ENCODE measurements at places on chromosomes 11 and 22. TPM values are rescaled to one million over a fixed set of nuclear protein-coding genes. Genes with fewer than 3 reads are reported as not detected.

DNA sequence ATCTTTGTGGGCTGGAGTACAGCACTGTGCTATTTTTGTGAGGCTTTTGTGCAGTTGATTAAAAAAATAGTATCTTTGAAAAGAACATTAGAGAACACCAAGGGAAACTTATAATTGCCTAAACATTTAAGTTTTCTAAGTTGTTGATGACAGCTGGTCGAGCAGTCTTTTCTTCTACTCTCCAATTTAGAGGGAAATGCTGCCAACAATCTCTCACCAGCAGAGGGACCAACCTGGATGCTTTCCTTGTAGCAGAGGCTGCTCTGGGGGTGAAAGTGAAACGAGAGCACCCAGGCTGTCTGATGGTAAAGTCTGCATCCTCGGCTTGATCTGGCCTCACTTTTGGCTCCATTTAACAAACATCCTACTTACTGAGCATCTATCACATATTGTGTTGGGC is 1286.5 kb upstream of the TENM4 start:
- no peak for DNase-seq

- DNase-seq: no peak
Measured at GRCh38 chr11:124759266-124760204, 2.6 kb downstream of the ESAM start.

- DNase-seq: no peak
Measured at GRCh38 chr11:9247863-9248262, 17.3 kb downstream of the DENND5A start.

GGTLC3 gene
- not detected for total RNA-seq

UCP3 gene
- total RNA-seq: 2.7 TPM

OR52E8 gene
- total RNA-seq: not detected

SLC5A12 gene
- not detected for total RNA-seq

DNA sequence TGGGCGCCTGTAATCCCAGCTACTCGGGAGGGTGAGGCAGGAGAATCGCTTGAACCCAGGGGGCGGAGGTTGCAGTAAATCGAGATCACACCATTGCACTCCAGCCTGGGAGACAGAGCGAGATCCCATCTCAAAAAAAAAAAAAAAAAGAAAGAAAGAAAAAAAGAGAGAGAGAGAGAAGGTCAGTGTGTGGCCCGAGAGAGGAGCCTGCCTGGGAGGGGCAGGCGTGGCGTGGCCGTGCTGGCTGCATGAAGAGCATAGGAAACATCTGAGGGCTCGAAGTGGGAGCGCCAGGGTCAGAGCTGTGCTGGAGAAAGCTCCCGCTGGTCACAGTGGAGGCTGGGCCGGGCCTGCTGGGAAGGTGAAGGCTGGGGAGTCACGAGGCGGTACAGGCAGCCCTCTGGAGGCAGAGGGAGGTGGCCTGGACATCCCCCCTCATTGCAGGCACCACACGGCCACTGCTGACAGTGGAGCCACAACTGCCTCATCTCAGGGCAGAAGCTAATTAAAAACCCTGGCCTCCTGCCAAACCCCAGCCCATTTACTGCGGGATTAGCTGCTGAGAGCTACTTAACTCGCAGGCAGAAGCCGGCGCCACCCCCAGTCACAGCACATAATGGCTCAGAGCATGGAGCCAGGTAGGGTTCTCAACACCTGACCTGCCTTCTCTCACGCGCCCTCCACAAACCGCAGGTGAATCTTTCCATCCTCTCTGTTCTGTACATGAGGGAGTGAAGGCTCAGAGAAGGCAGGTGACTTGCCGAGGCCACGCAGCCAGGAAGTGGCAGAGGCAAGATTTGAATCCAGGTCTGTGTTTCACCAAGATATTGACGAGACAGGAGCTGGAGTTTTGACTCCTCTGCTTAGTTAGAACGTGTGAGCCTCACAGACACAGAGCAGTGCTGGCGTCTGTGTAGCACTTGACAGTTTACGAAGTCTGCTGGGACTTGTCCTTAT is 32.6 kb downstream of the NFAM1 start:
- DNase-seq: no peak

- no peak for DNase-seq
Measured at GRCh38 chr11:117295438-117296137, 4.4 kb downstream of the BACE1-AS start.

DNA sequence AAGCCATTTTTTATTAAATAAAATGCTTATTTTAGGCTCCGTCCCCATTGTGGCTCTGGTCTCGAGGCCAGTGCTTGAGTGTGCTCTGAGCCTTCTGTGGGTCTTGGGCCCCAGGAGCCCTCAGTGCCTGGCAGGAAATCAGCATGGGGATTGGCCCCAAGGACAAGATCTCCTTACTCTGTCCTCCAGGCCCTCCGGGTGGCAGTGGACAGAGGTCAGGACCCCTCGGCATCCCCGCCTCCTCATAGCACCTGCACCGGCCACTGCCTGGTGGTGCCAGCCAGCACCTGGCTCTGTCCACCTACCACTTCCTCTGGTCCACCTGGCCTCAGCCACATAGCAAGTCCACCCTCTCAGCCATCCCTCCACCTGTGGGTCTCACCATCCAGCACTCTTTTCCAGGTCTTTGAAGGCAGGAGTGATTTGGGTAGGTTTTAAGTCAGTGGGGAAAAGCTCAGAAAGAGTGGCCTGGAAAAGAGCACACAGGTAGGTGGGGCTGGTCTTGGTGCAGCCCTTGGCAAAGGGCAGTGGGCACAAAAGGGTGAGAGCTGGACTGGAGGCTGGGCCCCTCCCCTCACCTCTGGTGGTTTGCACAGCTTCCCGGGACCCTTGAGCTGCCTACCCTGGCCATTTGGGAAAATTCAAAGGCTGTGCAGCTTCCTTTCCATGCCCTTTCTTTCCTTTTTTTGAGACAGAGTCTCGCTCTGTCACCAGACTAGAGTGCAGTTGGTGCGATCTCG is 3.5 kb downstream of the CLDN5 start:
- DNase-seq: peak; percentile 65

C22orf15 gene
- not detected for total RNA-seq

SERPINH1 gene
- 309 TPM for total RNA-seq

- DNase-seq: no peak
Measured at GRCh38 chr11:3823303-3823702, 14.9 kb downstream of the PGAP2 start.

DNA sequence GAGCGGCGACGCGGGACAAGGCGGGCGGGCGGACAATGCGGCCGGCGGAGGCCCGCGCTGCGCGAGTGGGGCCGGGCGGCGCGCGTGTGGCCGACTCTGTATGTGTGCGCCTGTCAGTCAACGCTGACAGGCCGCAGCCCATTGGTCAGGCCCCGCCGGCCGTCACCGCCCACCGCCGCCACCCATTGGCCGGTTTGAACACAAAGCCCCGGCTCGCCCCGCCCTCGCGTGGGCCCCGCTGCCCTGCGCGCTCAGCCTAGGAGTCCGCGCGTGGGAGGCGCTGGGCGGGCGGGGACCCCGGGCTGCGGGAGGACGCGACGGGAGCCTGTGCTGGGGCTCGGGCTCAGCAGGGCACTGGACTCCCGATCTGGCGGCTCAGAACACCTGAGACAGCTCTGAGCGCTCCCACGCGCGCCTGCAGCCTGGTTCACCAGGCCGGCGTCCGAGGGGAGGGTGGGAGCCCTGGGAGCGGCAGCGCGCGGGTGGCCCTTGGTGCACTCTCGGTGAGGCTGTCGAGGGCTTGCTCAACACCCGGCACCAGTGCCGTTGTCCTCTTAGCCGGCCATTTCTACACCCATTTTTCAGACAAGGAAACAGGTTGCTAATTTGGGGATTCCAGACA is at the start of gene SUN2:
Gene SUN2, minus strand, starts transcription at position 88 of the 622 bp plus-strand sequence. CDS start 3,370 bp downstream, outside the sequence.
- peak; percentile 99 for DNase-seq

GRCh38 chr11:20337526-20338154 is 25.9 kb upstream of the HTATIP2 start:
- no peak for DNase-seq

GRCh38 chr22:38540701-38541100 is 29.3 kb downstream of the DMC1 start:
- DNase-seq: no peak

GRCh38 chr11:88359114-88359513 is 21.6 kb upstream of the CTSC start:
- DNase-seq: no peak

- DNase-seq: no peak
Measured at GRCh38 chr11:46588131-46588530, 5.7 kb downstream of the AMBRA1 start.

GRCh38 chr11:108601150-108601549 is 7.6 kb upstream of the EXPH5 start:
- DNase-seq: no peak

APOBEC3F gene
- total RNA-seq: 2.5 TPM

OR5T1 gene
- not detected for total RNA-seq

DNA sequence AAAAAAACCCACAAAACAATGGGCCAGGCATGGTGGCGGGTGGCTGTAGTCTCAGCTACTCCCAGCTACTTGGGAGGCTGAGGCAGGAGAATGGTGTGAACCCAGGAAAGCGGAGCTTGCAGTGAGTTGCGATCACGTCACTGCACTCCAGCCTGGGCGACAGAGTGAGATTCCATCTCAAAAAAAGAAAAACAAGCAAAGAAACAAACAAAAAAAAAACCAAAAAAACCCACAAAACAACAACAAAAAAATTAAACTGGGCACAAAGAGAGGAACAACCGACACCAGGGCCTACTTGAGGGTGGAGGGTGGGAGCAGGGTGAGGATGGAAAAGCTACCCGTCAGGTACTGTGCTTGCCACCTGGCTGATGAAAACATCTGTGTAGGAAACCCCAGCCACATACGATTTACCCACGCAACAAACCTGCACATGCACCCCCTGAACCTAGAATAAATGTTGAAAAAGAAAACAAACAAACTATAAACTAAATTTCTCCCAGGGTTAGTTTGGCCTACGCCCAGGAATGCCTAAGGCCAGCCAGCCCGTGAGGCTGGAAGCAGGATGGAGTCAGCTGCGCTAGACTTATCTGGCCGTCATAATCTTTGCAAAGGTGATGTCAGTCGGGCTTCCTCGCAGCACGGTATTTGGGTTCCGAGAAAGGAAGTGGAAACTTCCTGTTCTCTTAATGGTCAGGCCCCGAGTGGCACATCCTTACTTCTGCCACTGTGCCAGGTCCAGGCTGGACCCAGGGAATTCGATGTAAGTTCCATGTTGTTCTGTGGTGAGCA is 21.9 kb upstream of the CYB5R3 start:
- no peak for DNase-seq

DNA sequence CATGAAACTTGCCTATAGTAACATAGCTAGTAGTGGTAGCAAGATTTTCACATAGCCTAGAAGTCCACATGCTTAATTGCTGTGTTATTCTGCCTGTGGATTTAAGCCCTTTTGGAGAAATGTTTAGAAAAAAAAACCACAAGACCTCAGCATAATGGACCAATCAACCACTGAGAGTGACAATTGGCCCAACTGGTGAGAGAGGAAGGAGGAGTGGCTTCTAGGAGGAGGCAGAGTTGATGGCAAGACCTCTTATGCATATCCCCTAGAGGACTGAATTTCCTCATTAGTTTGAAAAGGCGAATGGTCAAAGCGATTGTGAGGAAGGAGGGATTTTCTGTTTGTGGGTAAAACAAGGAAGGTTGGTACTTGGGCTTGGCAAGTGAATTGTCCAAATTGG is 30.6 kb downstream of the NNMT start:
- no peak for DNase-seq

DNA sequence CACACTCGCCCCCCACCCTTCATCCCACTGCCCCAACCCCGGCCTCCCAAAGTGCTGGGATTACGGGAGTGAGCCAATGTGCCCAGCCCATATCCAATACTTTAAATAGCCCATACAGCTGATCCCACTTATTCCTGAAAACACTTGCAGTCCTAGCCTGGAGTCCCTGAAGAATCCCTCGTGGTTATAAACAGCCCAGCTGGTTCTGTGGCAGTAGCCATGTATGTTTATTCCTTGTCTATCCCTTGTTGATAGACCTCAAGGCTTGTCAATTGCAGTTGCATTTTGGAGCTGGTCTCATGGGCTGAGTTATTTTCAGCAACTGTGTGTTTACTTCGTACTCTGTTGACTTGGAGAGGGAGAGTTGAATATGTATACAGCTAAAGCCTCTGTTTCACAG is 21.5 kb upstream of the PAFAH1B2 start:
- no peak for DNase-seq

DNA sequence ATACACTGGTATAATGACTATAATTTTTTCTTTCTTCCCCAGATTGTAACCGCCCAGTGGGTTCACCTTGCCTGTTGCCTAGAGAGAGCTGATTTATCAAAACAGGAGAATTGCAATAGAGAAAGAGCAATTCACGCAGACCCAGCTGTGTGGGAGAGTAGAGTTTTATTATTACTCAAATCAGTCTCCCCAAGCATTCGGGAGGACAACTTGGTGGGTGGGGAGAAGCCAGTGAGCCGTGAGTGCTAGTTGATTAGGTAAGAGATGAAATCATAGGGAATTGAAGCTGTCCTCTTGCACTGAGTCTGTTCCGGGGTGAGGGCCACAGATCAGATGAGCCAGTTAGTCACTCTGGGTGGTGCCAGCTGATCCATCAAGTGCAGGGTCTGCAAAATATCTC is 73.2 kb downstream of the SLC35F2 start:
- no peak for DNase-seq

GRCh38 chr22:39527481-39527961 is 5.0 kb downstream of the RPS19BP1 start:
- no peak for DNase-seq

FLRT1 gene
- total RNA-seq: not detected

NXPE2 gene
- not detected for total RNA-seq

DNA sequence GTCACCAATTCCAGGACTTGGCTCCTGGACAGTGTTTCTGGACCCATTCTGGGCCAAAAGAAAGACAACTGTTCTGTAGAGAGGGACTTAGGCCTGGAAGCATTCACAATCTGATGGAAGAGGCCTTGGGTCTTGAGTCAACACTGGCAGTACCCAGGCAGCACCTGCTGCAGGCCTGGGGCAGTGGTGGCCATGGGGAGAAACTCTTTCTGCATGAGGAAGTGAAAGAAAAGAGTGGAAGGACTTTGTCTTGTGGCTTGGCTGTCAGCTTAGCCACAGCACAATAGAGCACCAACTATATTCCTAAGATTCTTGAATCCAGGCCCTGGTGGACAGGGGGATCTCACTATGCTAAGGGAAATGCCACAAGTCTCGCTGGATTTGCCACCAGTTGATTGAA is 70.6 kb downstream of the CTSC start:
- no peak for DNase-seq

- DNase-seq: no peak
Measured at GRCh38 chr11:73218830-73219215, 742 bp downstream of the P2RY2 start.

- no peak for DNase-seq
Measured at GRCh38 chr11:96469776-96470175, 80.0 kb downstream of the JRKL start.

DNA sequence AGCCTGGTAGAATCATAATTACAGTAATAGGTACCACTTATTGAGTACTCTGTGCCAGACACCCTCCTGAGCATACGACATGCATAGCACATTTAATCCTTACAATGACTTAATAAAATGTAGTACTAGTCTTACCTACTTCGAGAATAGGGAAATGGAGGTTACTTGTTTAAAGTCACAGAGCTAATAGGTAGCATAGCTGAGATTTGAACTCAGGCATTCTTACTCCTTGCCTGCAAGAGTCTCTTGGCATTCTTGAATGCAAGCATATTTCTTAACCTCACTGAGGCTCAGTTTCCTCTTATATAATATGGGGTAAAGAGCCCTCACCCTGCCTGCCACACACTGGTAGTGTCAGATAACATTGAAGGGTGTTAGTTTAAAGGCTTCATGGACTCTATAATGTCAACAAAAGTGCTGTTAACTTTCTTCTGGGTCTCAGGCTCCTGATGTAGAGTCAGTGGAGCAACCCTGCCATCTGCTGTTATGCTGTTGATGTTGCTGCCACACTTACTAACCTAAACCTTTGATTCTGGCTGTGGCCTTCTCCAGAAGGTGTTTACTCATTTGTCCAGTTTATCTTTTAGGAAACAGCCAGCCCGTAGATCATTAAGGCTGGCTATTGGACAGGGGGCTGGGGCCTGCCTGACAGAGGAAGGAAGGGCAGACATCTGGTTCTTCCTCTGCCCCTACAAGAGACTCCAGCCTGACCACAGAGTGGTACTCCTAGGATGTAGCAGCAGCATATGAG is 18.9 kb downstream of the LIMK2 start:
- no peak for DNase-seq
